AG08395 (cell line): ENCODE measurements at places on chromosomes 7 and 10.

DNA sequence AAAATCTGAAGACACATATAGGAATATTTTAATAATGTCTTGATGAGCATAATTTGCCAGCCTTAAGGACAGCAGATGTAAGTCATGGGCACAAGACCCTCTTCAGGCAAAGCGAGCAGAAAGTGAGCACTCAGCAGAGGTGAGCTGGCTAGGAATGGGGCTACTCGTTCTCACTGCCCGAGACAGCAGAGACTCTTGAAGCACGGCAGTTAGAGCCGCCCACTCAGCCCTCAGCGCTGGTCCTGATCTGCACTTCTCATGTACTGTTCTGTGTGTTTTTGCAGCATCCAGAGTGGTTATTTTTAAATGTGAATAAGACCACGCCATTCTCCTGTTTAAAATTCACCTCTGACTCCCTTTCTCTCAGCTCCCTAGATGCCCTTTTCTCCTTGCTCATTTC lies 65.3 kb downstream of the GFRA1 start:
- DNase-seq = no peak

- DNase-seq = peak; percentile 82
Measured at GRCh38 chr7:100088621-100089457, at the start of gene COPS6. COPS6 (plus strand) TSS chr7:100088969; CDS start chr7:100088991, 22 bp downstream.

DNA sequence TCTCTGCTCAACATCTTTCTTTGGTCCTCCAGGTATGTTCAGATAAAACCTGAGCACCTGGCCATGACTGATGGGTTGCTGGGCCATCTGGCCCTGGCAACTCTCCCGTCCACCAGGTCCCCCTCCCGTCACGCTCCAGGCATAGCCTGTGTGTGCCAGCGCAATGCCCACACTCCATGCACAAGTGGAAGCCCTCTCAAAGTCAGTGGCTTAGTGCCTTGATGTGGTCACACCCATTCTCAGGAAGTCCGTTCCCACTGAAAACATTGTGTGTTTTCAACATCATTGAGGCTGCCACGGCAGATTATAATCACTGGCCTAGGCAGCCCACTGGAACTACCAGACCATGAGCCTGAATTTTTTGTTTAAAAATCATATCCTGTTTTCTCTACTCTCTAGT lies 170.6 kb upstream of the LANCL2 start:
- no peak for DNase-seq

DNA sequence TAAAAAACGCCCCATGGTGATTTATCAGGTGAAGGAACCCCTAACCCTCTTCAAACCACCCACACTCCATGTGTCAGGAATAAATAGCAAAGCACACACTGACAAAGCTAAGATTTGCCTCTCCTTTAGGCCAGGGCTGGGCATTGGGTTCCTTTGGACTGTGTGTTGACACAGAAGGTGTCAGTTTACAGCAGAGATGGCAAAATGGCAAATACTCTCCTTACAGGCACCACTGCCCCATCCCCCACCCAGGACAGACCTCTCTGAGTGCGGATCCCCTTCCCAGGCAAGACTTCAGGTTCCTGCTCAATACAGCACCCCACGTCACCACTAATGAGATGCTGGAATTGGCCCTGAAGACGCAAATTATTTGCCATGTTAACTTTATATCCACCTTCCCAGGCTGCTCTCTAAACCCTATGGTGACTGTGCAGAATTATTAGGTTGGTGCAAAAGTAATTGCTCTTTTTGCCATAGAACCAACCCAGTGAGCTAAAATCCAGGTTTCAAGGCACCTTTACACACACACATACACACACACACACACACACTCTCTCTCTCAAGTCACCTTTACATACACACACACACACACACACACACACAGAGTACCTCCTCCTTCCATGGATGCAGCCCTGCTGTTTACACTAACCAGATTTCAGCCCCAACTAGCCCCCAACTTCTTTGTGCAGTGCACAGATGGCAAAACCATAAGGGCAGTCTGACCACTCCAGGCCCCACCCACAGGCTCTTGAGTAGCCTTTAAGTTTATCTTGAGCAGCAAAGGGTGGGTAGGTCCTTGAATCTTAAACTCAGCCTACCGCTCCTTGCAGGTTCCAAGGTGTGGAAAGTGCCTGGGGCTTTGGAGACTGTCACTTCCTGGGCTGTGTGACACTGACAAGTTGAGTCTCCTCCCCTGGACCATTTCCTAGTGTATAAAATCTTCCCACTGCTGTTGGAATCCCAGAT lies 4.0 kb upstream of the ZCCHC24 start:
- DNase-seq = no peak

- DNase-seq = no peak
Measured at GRCh38 chr10:31467791-31468535, 148.9 kb downstream of the ZEB1 start.
